Effector memory CD8-positive, alpha-beta T cell (primary cell): ENCODE measurements at places on chromosomes 3 and 15.

GRCh38 chr15:48992096-48992495 is 28.4 kb upstream of the SHC4 start:
- no peaks in the 10 kb centered on the region for H3K27me3 ChIP-seq
- H3K36me3 ChIP-seq = peaks cover 38% of the 10 kb centered on the region
- no peak for DNase-seq
- H3K27ac ChIP-seq = no peak overlapping the region
- no peaks in the 10 kb centered on the region for H3K4me1 ChIP-seq
- no peak overlapping the region for H3K4me3 ChIP-seq

DNA sequence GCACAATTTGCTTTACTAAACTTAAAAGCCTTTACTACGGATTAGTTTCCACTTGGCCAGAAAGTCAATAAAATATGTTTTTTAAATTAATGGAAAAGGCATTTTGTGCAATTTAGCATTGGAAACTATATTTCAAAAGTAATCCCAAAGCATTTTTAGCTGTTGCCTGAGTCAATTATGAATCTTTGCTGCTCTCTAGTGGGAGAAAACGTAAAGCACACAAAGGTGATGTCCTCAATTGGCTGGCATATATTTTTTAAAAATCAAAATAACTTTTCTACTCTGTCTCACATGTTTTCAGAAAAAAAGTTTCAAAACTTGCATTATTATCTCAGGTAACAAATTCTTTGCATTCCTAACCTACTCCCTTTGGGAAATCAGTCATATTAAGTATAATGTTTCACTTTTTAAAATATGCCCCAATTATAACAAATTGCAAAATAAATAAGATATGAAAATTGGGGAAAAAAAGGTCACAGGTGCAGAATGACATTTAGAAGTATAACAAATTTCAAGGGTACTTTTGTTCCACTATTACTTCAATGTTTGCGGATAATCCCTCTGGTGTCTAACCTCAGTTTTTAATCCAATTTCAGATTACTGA is 47.2 kb upstream of the TEX55 start:
- H3K4me3 ChIP-seq = no peak overlapping the region
- DNase-seq = peak; percentile 21
- H3K27ac ChIP-seq = no peak overlapping the region
- H3K36me3 ChIP-seq = no peaks in the 10 kb centered on the region
- H3K27me3 ChIP-seq = no peaks in the 10 kb centered on the region
- H3K4me1 ChIP-seq = no peaks in the 10 kb centered on the region

- H3K4me1 ChIP-seq = peaks cover 38% of the 10 kb centered on the region
- peaks cover 5% of the 10 kb centered on the region for H3K27me3 ChIP-seq
- peak overlapping the region; percentile 97 for H3K4me3 ChIP-seq
- H3K36me3 ChIP-seq = peaks cover 40% of the 10 kb centered on the region
- peak; percentile 73 for DNase-seq
These were observed 2.0 kb downstream of the FAM43A start for GRCh38 chr3:194687638-194688199.

DNA sequence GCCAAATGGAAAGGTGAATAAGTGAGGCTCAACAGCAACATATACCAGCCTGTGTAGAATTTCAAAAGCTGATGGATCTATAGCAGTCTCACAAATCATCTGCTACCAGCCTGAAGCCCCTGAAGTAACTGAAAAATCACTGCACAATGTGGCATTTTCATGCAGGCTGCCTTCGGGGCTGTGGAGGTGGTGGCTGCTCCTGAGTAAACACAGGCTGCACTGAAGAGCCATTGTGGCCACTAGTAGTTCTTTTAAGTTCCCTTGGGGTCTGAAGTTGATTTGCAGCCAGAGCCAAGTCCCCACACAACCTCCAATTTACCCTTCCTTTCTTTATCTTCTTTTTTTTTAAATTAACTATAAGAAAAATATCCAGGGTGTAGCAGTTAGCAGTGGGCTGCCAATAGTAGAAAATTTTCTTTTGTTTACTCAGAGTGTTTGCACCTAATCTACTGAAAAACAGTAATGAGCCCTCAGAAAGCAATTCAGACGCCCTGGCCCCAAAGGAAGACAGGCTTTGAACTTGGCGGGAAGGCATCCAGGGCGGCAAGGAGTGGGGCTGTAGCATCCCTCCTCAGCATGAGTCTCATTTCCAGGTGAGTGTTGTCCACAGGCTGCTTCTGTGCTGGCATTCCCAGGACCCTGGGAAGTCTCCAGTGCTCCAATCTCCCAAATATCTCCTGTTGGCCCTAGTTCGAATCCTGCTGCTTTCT is 13.3 kb upstream of the SUSD5 start:
- no peak for DNase-seq
- no peak overlapping the region for H3K4me3 ChIP-seq
- no peak overlapping the region for H3K27ac ChIP-seq
- H3K4me1 ChIP-seq = no peaks in the 10 kb centered on the region
- peaks cover 56% of the 10 kb centered on the region for H3K27me3 ChIP-seq
- H3K36me3 ChIP-seq = no peaks in the 10 kb centered on the region

- no peaks in the 10 kb centered on the region for H3K4me1 ChIP-seq
- no peak overlapping the region for H3K4me3 ChIP-seq
- H3K27ac ChIP-seq = no peak overlapping the region
These were observed 486.8 kb downstream of the MAGI1 start for GRCh38 chr3:65551945-65552344.

DNA sequence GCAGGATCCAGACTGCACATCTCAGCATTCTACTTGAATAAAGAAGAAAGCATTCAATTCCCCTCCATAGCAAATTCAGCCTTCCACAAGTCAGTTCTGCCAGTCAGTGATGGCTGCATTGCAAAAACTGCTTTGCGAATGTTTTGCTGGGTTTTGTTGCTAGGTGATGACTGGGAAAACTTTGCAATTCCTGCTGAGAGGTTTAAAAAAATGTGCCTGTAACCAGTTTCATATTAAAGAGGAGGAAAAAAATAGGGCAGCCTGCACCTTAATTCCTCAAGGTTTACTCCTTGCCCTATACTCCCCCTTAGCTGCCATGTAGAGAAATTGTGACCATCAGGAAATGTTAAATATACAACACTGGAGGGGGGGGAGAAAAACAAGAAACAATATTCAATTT is 225.6 kb upstream of the ATP11B start:
- H3K27ac ChIP-seq = no peak overlapping the region
- no peak overlapping the region for H3K4me3 ChIP-seq
- DNase-seq = no peak
- no peaks in the 10 kb centered on the region for H3K36me3 ChIP-seq
- no peaks in the 10 kb centered on the region for H3K4me1 ChIP-seq

GRCh38 chr3:128473180-128473519 is 6.5 kb upstream of the DNAJB8 start:
- no peaks in the 10 kb centered on the region for H3K4me1 ChIP-seq
- DNase-seq = no peak
- H3K27me3 ChIP-seq = peaks cover 32% of the 10 kb centered on the region
- H3K36me3 ChIP-seq = no peaks in the 10 kb centered on the region
- H3K4me3 ChIP-seq = no peak overlapping the region
- H3K27ac ChIP-seq = no peak overlapping the region

DNA sequence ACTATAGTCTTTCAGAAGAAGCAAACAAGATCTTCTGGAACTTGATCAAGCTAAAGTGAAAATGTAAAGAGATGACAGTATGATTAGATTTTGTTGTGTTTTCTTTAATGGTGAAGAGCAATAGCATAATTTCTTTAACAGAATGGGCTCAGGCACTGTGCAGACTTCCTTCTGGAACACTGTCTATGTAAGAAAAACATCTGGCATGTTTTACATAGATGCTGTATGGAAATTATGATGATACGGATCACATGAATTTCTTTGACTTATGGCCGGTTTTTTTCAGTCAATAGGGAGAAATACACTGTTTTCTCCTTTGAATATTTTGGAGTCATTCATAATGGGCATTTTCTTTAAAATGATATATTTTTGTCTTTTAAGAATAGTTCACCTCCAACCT is 42.6 kb downstream of the PHLDB2 start:
- peaks cover 5% of the 10 kb centered on the region for H3K4me1 ChIP-seq
- peaks cover 10% of the 10 kb centered on the region for H3K36me3 ChIP-seq
- H3K27ac ChIP-seq = no peak overlapping the region
- no peak for DNase-seq

- no peaks in the 10 kb centered on the region for H3K36me3 ChIP-seq
- H3K4me3 ChIP-seq = no peak overlapping the region
- H3K4me1 ChIP-seq = no peaks in the 10 kb centered on the region
- H3K27ac ChIP-seq = no peak overlapping the region
These were observed 185.7 kb upstream of the CTDSPL start for GRCh38 chr3:37675833-37676596.

DNA sequence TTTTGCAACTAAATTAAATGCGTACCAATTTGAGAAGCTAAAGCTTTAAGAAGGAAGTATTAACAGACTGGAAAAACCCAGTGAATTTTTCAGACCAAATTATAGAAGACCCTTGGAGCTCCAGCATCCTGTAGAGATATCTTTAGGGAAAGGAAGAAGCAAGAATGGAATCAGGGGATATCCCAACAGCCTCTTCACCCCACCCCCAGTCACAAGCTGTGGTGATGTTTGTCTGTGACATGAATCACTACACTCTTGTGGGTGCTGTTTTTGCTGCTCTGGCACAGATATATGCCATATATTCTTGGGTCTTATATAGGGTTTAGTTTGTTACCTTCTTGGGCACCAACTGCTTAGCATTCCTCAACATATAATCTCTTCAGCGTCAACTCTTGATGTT is 78.5 kb upstream of the BCL6 start:
- no peak overlapping the region for H3K4me3 ChIP-seq
- no peak for DNase-seq
- no peaks in the 10 kb centered on the region for H3K36me3 ChIP-seq
- H3K27me3 ChIP-seq = no peaks in the 10 kb centered on the region

GRCh38 chr3:42652611-42653302 is 740 bp upstream of the ZBTB47 start:
- H3K4me1 ChIP-seq = peaks cover 14% of the 10 kb centered on the region
- no peak for DNase-seq
- H3K36me3 ChIP-seq = peaks cover 19% of the 10 kb centered on the region

DNA sequence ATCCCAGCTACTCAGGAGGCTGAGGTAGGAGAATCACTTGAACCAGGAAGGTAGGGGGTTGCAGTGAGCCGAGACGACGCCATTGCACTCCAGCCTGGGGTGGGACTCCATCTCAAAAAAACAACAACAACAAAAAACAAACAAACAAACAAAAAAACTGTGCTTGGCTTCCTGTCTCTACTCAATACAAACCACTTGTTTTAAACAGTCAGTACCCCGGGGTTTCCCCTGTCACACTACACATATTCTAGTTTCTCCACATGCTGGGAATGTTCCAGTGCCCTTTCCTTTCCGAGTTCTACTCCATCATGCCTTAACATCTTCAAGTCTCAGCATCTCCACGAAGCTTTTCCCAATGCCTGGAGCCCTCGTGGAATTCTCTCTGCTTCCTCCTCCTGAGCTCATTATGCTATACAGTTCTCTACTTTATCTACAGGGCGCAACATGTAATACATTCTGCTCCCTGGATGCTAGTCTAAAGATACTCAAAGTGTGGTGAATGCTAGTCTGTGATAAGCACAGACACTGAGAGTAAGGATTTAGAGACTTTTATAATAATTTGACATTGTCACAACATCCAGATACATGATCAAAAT is 7.8 kb downstream of the EMC3 start:
- peak overlapping the region; percentile 6 for H3K27ac ChIP-seq
- no peak for DNase-seq
- H3K4me3 ChIP-seq = no peak overlapping the region

DNA sequence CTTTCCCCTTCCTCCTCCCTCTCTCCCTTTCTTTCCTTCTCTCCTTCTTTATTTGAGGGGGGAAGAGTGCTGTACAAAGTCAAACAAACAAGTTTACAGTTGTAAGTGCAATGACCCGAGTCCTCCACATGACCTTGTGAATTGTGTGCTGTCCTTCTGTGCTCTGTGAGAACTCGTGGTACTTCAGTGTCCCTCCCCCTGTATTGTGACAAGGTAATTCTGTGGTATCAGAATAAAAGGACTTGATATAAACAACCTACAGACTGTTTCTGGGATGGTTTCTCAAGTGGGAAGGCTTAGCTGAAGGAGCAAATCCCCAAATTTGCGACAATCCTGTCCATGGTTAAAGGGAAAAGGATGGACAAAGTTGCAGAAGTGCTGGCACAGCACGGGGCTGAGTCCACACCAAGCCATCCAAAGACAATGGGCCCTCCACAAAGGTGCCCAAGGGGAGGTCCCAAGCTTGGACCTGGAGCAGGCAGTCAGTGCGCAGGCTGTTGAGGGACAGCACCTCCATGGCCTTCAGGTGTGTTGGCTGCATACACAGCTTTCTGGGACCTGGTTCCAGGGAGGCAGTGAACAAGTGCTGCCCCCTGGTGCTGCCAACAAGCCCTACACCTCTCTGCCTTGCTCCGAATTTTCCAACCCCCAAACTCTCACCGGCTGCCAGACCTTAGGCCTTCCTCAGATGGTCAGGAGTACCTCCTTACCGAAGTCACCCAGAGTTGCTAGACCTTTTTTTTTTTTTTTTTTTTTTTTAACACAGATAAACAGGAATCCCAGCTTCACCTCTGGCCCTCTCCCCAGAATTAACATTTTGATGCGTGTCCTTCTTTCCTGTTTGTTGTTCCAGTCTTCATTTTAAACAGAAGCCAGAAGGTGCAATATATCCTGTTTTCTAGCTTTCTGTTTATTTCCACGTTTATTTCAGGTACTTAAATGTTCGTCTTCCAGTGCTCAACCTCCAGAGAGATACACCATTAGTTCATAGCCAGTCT is 2.6 kb upstream of the APEH start:
- peaks cover 17% of the 10 kb centered on the region for H3K4me1 ChIP-seq
- H3K36me3 ChIP-seq = peaks cover 12% of the 10 kb centered on the region
- no peak overlapping the region for H3K27ac ChIP-seq
- no peaks in the 10 kb centered on the region for H3K27me3 ChIP-seq
- H3K4me3 ChIP-seq = peak overlapping the region; percentile 40

DNA sequence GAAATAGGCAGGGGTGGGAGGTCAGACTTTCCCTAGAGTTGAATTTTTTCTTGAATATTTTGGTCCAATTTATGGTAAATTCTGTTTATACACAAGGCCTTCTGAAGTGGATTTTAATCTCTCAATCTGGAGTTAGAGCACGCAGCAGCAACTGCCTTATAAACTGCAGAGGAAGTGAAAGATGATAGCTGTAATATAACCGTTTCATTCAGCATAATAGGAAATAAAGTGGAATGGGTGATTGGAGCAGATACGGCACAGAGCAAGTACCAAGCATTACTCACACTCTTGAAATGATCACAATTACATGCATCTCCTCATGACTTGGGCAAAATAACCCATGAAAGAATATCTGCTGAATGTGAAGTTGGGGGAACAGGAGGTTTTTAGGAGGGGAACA is 106.8 kb downstream of the ARRDC4 start:
- no peaks in the 10 kb centered on the region for H3K36me3 ChIP-seq
- H3K27ac ChIP-seq = no peak overlapping the region
- no peaks in the 10 kb centered on the region for H3K27me3 ChIP-seq
- DNase-seq = no peak

- no peaks in the 10 kb centered on the region for H3K4me1 ChIP-seq
- no peaks in the 10 kb centered on the region for H3K36me3 ChIP-seq
- DNase-seq = no peak
- H3K27ac ChIP-seq = no peak overlapping the region
- H3K4me3 ChIP-seq = no peak overlapping the region
These were observed 72.9 kb downstream of the RPLP1 start for GRCh38 chr15:69525543-69525942.

- H3K36me3 ChIP-seq = peaks cover 4% of the 10 kb centered on the region
- H3K27me3 ChIP-seq = no peaks in the 10 kb centered on the region
- peaks cover 42% of the 10 kb centered on the region for H3K4me1 ChIP-seq
- H3K27ac ChIP-seq = no peak overlapping the region
- H3K4me3 ChIP-seq = peak overlapping the region; percentile 57
These were observed 260.1 kb downstream of the UACA start for GRCh38 chr15:70503073-70503745.

GRCh38 chr3:145942052-145942451 is 218.9 kb downstream of the PLOD2 start:
- DNase-seq = no peak
- H3K4me3 ChIP-seq = no peak overlapping the region
- H3K4me1 ChIP-seq = no peaks in the 10 kb centered on the region
- no peaks in the 10 kb centered on the region for H3K36me3 ChIP-seq
